Right atrium auricular region (tissue), 2 donors: ENCODE measurements at places on chromosomes 11 and 22. TPM values are rescaled to one million over a fixed set of nuclear protein-coding genes. Genes with fewer than 3 reads are reported as not detected.

The COPB1 gene
- total RNA-seq, result 61.3 TPM

GRCh38 chr11:217704-218103 is 10.2 kb downstream of the RIC8A start:
- DNase-seq, result no peak

GRCh38 chr11:88575916-88576315 is 238.4 kb upstream of the CTSC start:
- no peak for DNase-seq

DNA sequence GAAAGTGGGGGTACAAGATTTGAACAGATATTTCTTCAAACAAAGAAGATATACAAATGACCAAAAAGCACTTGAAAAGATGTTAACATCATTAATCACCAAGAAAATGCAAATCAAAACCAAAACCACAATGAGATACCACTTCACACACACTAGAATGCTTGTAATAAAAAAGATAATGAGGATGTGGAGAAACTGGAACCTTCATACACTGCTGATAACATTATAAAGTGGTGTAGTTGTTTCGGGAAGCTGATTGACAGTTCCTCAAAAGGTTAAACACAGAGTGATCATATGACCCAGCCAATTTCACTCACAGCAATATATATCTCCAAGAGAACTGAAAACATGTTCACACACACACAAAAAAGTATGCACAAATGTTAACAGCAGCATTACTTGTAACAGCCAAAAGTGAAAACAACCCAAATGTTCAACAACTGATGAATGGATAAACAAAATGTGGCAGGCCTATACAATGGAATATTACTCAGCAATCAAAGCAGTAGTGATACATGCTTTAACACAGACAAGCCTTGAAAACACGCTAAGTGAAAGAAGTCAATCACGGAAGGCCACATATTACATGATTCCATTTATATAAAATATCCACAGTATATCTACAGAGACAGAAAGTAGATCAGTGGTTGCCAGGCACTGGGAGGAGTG is 15.1 kb downstream of the PITPNB start:
- DNase-seq, result no peak

GRCh38 chr22:23269441-23270211 is 89.3 kb downstream of the BCR start:
- DNase-seq, result no peak

DNA sequence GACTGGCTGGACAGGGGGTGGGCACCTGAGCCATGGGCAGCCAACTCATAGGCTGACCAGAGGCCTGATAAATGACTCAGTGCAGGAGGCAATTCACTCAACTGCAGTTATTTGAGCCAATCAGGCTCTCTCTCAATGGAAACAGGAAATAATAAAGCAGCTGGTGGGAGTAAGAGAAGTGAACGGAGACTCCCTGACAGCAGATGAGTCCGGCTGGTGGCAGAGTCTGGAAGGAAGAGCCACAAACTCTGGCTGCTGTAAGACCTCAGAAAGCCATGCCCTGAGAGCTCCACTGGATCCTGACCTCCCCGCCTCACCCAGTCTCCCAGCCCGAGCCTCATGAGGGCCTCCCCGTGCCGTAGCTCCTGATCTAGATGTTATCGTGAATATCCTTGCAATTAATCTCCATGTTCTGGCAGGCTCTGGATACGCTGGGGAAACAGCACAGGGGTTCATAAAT is 69.8 kb downstream of the TRIM29 start:
- DNase-seq, result no peak
